ENCODE measurements at places on chromosomes 2 and 18.

DNA sequence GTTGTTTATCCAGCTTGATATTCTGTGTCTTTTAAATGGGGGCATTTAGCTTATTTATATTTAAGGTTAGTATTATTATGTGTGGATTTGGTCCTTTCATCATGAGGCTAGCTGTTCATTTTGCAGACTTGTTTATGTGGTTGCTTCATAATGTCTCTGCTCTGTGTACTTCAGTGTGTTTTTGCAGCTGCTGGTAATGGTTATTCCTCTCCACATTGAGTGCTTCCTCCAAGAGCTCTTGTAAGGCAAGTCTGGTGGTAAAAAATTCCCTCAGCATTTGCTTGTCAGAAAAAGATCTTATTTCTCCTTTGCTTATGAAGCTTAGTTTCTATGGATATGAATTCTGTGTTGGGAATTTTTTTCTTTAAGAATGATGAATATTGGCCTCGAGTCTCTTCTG is 47.8 kb upstream of the NT5C1B start:
- DNase-seq: no peak

DNA sequence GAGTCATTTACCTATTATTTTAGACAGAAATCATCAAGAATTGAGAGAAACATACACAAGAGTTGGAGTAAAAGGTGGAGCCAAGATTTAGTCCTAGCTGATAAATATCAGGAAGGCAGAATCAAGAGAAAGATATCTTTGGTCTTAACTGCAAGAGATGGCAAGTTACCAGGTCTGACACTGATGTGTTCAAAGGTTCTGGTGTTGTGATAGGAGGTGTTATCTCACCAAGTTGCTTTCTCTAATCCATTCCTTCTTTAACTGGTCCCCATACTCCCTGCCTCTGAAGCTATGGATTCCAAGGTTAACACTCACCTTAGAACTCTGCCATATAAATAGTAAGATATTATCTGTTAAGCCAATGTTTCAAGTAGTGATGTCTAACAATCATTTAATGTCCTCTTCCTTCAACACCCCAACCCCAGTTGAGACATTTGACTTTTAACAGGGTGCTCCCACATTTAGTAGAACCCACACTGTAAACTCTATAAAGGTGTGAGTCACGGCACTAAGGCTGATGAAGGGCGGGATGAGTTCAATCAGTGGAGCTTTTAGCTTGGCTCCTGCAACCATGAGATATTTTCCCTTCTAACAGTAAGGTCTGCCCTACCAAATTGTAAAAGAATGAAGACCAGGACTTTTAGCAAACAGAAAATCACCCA is 333.7 kb downstream of the RND3 start:
- DNase-seq: no peak

DNA sequence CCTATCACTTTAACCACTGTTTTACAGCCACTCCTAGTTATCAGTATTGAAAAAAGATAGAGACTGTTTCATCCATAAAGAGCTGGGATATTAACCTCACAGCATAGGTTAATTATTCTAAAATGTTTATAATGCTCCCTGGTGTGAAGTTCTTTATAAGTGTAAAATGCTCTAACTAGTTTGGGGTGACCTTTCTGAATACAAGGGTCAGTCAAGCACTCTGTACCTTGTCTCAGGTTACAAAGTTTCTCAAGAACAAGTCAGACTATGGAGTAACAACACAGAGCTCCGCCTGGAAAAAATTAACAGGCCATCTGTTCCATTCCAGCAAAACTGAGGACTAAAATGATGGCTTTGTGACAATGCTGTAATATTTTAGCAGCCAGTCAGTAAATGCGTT is 107.4 kb downstream of the NOL4 start:
- DNase-seq: no peak

GRCh38 chr2:156874707-156875106 is 382.8 kb upstream of the GALNT5 start:
- no peak for DNase-seq

DNA sequence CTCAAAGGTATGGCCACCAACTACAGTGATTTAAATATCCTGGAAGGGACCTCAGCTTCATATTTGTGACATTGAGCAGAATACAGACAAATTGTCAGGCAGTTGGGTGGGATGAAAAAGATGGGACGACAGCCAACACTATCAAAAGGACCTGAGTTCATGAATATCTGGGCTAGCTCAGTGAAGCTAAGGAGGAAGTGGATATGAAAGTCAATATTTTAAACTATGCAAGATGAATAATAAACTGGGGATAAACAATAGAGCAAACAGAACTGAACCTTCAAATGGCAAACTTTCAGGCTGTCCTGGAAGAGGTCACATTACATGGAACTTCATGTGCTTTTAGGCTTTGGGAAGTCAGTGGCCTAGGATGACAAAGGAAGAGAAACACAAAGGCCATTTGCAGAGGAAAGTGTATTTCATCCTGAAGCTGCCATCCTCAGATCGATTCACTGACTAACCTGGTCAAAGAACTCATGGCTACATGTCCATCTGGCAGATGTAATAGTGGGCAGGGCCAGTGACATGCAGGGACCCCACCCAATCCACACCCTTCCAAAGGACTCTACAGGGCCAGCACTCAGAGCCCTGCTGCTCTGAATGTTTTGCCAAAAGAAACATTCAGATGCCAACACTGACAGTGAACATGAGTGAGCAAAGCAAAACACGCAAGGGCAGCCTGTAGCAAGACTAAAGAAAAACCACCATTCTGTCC is 175.7 kb downstream of the ETAA1 start:
- DNase-seq: no peak

GRCh38 chr18:45071956-45072355 is 391.3 kb downstream of the SETBP1 start:
- DNase-seq: no peak

- DNase-seq: no peak
Observed at GRCh38 chr2:217902379-217903141, 100.2 kb downstream of the TNS1 start.

DNA sequence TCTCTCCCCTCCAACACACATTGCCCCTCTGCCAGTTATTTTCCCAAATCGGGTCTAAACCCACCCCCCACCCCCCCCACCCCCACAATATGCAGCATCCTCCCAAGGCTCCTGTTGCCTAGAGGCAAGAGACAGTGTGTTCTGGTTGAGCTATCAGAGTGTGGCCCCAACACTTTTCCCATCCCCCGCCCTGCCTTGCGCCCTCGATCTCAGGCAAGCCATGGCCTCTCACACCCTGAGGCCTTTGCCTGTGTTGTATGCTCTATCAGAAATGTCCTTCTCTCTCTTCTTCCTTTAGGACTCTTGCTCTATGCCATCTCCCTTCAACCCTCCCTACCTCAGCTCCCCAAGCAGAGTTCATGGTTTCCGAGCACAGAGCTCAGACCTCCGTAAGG is 9.5 kb upstream of the GRHL1 start:
- DNase-seq: no peak
